Posterior vena cava (tissue), 2 donors: ENCODE measurements at places on chromosomes 13 and 19.

DNA sequence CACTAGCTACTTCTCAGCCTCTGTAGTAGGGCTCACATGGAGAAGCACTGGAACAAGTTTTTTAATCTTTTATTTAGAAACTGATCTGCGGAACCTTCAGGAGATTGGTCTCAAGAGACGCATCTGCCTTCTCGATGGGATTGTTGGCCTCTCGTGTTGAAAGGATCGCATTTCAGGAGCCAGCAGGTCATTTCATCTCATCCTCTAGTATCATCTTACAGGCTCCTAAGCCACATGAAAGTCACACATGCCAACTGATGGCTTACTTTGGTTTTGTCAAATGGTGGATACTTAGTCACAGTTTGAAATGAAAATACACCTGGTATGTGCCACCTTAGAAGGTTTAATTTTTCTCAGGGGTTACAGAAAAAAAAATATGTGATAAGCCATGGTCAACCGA lies 1703.6 kb downstream of the EFNB2 start:
- DNase-seq: no peak

DNA sequence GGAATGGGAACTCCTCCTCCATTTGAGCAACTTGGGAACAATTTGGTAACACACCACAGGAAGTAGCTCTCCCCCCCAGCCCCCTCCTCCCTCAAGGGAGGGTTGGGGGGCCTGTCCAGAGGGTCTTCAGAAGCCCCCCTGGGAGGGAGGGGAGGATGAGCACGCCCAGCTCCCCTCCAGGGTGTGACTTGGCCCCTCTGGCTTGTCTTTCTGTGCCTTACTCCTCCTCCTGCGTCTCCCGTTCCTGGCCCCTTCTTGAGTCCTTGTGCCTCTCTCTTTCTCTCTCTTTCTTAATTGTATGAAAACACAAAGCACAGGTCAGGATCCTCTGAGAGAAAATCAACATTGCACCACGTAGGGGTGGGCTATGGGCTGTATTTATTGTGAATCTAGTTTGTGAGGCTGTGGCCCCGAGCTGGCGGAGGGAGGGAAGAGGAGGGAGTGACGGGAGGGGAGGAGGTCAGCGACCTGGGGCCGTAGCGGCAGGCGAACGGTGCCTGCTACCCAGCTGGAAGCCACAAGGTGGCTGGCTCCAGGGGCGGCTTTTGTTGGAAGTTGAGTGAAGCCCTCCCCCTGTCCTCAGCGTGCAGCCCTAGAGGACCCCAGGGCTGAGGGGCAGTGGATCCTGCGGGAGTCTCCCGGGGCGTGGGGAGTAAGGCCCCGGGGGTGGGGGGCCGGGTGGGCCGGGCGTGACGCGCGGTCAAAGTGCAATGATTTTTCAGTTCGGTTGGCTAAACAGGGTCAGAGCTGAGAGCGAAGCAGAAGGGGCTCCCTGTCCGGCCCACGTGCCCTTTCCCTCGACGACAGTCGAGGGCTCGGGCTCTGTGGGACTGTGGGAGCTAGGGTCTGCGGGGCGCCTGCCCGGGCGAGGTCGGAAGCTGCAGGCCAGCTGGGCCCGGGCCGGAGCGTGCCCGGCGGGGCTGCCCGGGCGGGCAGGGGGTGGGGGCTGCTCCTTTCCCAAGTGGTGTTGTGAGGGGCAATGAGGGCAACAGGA lies 6.4 kb downstream of the LYL1 start:
- no peak for DNase-seq

- no peak for DNase-seq
Observed at GRCh38 chr13:108528303-108528702, 101.1 kb upstream of the MYO16 start.

DNA sequence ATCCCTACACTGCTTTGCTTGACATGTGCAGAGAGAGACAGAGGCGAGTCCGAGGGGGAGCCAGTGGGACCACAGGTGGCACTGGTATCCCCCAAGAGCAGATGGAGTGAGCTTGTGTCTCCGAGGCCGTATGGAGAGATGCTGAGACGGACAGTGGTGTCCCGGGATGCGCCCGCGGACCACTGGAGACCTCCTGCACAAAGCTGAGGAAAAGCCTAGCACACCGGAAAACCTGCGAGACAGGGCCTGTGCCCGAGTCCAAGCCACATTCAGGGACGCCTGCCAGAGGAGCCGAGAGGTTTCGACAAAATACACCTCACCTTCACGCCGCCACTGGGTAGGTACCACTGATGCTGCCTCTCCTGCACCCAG lies 66.0 kb upstream of the ZNF527 start:
- no peak for DNase-seq

- no peak for DNase-seq
Observed at GRCh38 chr19:9289231-9289884, 20.3 kb downstream of the ZNF699 start.

GRCh38 chr19:4568886-4569285 lies 9.4 kb upstream of the SEMA6B start:
- DNase-seq: no peak
